Sciatic nerve (tissue), 2 donors: ENCODE measurements at places on chromosomes 6 and 20. TPM values are rescaled to one million over a fixed set of nuclear protein-coding genes. Genes with fewer than 3 reads are reported as not detected.

GRCh38 chr20:40991181-40991889 lies 37.3 kb upstream of the TOP1 start:
- no peak for DNase-seq

DNA sequence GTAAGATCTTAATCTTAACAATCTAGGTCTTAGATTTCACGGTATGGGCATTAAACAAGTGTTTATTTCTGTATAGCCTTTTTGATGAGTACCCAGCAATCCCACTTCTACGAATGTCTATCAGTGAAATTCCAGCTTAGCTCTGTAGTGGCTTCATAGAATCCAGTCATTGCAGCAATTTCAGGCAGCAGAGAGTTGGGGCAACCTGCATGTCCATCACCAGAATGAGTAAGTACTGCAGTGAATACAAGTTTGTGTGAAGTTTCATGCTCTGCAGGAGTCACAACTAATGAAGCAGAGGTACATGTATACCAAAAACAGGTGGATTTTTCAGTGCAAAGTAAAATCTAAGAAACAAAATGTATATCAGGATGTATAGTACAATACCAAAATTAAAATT lies 151.7 kb downstream of the OR2B2 start:
- no peak for DNase-seq

The PARD6B gene
- 5.7 TPM for total RNA-seq

The EDN1 gene
- 35.0 TPM for total RNA-seq
